ENCODE measurements at places on chromosomes 2 and 18.
A peak's percentile ranks its signal among the peaks of the same experiment; 100 is the strongest.

GRCh38 chr18:77567205-77567604 lies 317.6 kb downstream of the GALR1 start:
- no peak for DNase-seq

DNA sequence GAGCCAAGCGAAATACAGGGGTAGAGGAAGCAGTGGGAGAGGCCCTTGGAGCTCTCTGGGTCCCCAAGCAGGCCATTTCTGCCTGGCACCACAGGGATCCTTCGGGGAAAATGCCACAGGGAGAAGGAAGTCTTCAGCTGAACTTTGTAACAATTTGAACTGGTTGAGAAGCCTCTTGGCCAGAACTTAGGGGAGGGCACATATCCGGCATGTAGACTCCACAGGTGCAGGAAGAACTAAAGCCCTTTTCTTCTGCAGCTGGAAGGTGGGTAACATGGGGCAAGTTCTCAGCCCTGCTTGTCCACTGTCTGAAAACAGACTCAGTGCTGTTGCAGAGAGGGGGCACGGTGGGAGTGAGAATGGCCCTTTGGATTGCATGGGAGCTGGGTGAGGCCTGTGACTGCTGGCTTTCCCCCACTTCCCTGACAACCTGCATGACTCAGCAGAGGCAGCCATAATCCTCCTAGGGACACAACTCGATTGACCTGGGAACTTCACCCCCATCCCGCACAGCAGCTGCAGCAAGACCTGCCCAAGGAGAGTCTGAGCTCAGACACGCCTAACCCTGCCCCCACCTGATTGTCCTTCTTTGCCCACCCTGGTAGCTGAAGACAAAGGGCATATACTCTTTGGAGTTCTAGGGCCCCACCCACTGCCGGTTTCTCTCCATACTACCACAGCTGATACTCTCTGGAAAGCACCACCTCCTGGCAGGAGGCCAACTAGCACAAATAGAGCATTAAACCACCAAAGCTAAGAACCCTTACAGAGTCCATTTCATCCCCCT lies 101.6 kb upstream of the FAM136A start:
- no peak for DNase-seq

DNA sequence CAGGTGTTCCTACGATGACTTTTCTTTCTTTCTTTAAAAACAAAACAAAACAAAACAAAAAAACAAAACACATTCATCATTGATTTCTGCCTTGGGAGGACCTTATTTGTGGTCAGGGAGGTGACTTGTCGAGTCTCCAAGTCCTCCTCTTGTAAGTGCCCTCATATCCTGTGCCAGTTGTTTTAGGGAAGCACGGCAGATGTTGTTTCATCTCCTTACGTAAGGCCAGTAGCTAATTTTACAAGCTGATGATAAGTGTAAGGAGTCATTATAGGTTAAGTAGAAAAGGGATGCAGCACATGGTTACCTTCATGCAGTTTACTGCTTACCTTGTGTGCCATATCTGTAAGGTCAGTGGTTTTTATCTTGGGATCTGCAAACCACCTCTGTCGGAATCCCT lies 52.2 kb downstream of the MRPS9 start:
- no peak for DNase-seq

GRCh38 chr2:100852999-100853908 lies 33.3 kb downstream of the NPAS2 start:
- DNase-seq, result no peak

DNA sequence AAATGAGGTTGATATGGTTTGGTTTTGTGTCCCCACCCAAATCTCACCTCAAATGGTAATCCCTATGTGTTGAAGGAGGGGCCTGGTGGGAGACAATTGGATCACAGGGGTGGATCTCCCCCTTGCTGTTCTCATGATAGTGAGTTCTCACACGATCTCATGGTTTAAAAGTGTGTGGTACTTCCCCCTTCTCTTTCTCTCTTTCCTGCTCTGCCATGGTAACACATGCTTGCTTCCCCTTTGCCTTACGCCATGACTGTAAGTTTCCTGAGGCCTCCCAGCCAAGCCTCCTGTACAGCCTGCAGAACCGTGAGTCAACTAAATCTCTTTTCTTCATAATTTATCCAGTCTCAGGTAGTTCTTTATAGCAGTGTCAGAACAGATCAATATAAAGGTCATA lies 24.7 kb upstream of the FAM124B start:
- DNase-seq, result no peak

DNA sequence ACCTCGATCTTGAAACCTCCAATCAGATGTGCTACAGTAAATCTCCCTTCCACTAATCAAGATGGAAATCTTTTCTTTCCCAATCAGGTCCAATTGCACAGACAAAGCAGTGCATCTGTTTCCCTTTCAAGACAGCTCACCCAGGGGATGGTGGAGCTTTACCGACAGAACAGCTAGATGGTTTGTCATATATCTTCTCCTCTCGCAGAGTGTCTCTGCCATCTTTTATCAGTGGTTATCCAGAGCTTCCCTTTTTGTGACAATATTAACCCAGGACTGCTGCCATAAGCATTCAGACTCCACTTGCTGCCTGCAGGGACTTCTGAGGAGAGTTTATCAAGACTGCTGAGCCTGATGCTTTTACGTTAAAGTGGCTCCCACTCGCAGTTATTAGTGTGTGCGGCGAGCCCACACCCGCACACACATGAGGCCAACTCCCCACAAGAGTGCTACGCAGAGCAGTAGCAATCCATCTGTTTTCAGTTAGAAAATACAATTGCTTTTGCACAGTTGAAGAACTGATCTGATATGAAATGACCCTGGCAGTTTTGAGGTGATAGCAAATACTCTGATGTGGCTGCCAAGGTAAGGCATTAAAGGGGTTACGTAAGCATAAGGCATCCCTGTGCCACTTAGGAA lies 398.9 kb downstream of the NCKAP5 start:
- no peak for DNase-seq

- DNase-seq, result peak; percentile 82
Observed at GRCh38 chr2:191566344-191566743, 111.6 kb upstream of the NABP1 start.

- DNase-seq, result no peak
Observed at GRCh38 chr2:33104726-33105125, 158.0 kb downstream of the LTBP1 start.

DNA sequence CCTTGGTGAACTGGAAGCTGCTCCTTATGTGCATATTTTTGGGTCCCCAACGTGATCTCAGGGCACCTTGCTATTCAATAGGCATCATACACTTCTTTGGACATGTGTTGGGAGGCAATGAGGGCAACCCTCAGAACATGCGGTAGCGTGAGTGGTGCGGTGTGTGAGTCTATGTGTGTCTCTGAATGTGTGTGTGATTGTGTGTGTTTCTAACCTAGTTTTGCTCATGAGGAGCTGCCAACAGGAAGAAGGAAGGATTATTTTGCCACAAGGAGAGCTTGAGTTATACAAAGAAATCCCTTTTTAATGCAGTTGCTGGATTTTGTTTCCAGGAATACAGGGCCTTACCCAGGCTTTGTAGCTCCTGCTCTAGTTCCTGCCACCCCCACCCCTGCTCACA lies 75.8 kb upstream of the ITGA6 start:
- DNase-seq, result no peak

DNA sequence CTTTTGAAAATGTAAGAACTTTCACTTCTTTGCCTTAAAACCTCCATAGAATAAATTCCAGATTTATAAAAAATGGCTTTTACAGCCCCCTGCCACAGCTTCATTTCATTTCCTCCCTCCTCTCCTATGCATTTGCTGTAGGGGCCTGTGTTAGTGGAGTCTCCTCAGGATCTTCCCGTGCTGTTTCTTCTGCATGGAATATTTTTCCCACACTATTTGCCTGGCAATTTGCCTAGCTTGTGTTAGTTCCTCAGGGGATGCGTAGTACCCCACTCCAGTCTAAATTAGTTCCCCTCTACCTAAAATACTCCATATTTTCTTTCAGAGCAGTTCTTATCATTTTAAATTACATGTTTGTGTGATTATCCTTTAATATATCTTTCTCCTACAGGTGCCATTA lies 262.2 kb downstream of the PLCL1 start:
- no peak for DNase-seq

- DNase-seq, result no peak
Observed at GRCh38 chr2:139600166-139600565, 820.0 kb upstream of the NXPH2 start.

- DNase-seq, result no peak
Observed at GRCh38 chr2:130728007-130728454, 839 bp upstream of the GPR148 start.

- no peak for DNase-seq
Observed at GRCh38 chr18:54089749-54090459, 134.6 kb downstream of the MBD2 start.

- DNase-seq, result no peak
Observed at GRCh38 chr2:228084717-228085116, 96.8 kb downstream of the SPHKAP start.

DNA sequence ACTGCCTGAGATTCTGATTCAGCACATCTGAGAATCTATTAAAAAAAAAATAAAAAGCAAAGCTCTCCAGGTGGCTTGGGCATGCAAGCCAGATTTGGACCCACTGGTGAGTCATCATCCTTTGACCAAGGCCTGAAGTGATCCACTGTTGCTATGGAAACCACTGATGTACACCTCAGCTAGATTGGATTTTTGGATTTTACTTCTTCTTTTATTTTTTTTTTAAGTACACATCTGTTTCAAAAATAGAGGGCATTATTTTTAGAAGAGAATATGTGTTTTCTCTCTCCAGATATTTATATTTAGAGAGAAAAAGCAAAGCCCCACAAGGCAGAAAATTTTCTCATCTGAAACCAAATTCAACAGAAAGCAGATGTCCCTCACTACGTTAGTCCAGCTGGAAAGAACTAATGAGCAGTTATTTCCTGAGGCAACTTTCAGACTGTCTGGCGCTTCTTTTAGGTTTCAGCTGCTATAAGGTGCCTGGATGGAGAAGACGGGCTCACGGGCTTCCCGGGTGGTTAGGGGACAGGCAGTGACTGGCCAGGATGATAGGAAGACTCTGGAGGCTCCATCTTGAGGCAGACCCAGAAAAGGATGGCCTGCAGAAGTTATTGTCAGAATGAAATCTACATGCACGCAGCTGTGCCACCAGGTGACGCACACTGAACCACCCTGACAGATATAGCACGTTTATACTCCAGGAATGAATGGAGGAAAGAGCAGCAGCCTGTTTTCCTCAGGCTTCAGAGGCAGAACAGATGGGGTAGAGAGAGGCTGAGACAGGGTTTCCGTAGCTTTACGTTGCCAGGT lies 50.5 kb downstream of the MRPL35 start:
- no peak for DNase-seq

- DNase-seq, result no peak
Observed at GRCh38 chr2:10814571-10815331, 2.2 kb upstream of the PDIA6 start.

DNA sequence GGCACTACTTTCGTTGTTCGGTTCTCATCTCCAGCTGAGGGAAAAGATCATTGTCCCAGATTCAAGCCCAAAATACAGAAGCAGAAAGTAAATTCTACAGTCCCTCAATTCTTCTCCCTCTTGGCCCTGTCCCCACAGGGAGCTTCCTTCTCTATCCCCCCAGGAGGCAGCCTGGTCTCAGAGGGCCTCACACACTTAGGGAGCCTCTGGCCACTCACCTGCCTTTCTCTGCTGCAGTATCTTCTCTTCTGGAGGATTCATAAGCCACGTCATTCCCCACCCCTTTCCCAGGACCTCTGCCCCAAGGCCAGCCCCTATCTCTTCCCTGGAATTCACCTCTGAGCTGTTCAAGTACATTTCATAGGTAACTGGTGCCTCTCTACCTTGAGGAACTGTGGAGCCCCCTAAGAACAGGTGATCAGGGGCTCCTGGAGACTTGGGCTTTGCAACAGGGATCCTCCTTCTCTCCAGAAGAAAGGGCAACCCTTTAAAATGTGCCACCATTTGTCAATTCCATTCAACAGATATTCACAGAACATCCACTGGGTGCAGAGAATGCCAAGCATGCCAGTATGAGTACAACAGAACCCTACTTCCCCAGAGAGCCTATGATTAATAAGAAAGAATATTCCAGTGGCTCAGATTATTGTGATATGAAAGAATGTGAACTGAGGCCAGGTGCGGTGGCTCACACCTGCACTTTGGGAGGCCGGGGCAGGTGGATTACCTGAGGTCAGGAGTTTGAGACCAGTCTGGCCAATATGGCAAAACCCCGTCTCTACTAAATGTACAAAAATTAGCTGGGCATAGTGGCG lies 72.9 kb downstream of the CIB4 start:
- DNase-seq, result no peak

DNA sequence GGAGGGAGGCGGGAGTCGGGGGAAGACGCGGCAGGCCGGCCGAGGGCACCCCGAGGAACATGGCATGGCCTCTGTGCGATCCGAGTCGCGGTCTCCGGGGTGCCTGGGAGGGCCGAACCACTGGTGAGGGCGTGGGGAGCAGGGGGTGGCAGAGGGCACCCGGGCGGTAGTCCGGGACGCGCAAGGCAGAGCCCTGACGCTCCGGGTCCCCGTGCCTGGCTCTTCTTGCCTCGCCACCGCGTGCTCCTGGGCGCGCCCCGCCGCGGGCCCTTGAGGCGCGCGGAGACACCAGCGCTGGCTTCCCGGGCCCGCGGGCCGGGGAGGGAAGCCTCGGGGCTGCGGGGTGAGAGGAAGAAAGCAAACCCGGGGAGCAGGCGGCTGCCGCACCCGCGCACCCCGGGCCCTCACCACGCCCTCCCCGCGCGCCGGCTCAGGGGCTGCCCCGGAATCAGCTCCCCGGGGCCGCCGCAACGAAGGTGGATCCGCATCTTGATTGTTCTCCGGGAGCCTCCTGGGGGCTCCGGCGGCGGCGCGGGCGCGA lies 4.3 kb downstream of the SOX11 start:
- no peak for DNase-seq

DNA sequence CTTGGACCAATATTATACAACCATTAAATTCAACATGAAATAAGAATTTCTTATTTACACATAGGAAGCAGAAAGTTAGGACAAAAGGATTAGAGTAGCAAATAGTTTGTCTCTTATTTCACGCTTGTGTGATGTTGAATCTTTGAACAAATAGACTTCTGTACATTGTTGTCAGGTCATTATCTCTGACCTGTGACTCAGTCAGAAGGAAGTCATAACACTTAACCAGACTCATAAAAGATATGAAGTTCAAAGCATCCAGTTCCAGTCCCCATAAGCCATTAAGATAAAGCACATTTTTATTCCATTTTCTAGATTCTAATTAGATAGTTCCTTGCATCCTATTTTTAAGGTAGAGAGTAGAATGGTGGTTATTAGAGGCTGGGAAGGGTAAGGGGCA lies 130.8 kb downstream of the UPP2 start:
- no peak for DNase-seq

DNA sequence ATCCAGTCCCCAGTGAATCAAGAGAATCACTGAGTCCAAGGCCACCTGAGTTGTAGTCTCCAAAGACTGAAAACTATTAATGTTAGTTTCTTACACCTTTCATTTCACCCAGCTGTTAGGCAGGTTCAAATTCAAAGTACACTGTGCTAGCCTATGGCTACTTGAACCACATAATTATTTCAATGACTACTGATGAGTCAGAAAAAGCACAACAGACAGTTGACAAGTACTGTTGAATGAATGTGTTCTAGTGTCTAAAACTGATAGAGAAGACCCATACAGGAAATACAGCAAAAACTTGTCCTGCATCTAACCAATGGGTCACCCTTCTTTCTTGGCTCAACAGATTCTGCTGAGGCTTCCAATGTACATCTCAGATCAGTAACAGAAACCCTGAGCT lies 160.9 kb downstream of the MYO5B start:
- DNase-seq, result no peak

GRCh38 chr2:221133941-221134340 lies 438.2 kb downstream of the EPHA4 start:
- no peak for DNase-seq
